Activated CD4-positive, alpha-beta T cell treated with anti-CD3 and anti-CD28 coated beads, Interleukin-2, amount 50 U/mL, for 1 hour (primary cell): ENCODE measurements at places on chromosomes 4 and X.

DNA sequence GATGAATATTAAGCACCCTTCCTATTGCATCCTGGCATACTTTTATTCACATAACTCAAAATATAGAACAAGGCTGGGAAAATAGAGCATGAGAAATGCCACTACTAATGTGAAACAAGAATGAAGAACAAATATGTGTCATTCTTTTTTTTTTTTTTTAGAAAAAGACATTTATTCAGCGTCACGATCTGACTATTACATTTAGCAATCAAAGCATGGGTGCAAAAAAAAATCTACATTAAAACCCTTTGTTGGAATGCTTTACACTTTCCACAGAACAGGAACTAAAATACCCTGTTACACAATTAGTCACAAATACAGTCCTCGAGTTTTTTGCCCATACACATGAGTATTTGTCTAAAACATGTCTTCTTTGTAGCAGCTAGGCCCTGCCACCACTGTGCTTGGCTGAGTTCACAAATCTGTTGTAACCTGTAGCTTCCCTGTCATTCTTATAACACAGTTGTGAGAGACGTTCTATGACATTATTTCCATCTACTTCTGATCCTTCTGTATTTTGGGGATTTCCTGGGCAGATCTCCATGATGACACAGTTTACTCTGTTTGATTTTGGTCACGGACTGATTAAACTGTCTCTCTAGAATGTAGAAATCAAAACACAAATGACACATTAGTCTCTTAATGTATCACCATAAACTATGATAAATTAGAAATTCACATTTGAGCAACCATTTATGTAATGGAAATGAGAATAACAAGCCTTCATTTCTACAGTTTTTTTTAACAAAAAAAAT lies 9.4 kb upstream of the TET2 start:
- no peak for DNase-seq

DNA sequence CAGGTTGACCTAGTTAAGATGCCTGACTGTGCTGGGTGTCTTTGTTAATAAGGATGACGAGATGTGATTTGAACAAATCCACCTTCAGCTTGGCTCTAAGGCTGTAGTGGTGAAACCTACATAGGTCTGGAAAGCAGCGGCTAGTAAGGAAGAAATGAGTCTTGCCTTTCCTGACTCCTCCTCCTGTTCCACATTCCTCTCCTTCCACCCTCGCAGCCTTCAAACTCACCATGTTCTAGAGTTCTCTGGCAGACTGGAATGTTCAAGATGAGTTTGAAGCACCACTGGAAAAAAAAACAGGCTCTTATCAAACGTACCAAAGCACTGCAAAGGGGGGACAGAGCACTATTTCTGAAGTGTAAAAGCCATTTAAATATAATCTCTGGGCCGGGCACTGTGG lies 395.4 kb downstream of the BMPR1B start:
- no peak for DNase-seq

DNA sequence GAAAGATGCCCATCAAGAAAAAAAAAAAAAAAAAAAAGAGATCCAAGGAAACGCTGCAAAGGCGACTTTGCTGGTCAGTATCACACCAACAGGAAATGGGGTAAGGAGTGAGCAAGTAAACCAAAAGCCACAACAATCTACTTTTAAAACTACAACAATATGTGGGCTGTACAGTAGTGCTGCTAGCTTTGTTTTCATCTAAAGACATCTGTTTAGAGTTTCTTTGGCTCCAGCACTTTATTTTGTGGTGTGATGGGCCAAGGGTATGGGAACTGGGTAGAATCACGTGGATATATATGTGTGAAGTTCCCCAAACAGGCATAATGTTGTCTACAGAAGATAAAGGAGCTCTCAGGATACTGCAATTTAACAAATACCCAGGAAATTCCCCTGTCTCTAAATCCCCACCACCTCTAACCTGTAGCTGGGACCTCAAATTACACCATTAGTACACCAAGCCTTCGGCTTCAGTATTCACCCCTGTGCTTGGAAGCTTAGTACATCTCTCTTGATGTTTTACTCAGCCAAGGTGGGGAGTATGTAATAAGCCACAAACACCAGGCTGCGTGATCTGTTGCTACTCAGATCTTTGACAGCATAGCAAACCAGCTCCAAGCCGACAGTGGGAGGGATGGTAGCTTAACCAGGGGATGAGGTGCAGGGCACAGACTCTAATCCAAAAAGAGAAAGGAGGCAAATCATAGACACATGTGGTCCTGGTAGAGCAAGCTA lies 207.9 kb downstream of the HS6ST2 start:
- DNase-seq = no peak

DNA sequence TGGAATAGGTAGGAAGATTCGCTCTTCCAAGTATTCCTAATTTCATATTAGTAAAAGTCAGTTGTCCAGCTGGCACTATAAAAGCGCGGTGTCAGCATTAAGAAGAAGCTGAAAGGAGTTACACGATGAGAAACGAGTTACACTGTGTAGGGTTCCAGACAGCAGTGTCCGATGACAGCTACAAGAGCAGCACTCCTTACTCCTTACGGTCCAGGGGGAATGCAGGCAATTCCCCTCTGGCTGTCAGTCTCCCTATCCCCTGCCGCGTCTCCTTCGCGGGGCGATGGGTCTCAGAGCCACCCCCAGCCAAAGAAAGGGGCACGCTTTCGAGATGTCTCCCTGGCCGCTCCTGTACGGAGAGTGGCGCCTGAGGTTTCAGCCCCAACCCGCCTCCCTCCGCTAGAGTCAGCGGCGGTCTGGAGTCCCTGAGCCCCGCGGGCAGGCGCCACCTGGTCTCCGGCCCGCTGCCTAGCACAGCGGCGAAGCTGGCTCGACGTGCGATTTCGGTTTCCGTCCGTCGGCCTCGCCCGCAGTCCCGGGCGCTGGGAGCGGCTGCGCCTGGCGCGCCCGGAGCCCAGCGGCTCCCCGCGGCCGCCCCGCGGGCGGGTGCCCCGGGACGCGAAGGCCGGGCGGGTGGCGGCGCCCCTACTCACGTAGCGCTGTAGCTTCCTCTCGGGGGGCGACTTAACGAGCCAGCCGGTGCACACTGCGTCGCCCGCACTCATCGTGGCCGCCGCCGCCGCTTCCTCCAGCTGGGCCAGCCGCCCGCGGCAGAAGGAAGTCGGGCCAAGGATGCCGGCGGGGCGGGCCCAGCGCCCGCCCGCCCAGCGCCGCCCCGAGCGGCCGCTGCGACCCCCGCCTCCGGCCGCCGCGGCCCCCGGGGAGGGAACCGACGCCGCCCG lies at the start of gene GAB3:
GAB3 (minus strand) TSS at position 777 of the 902 bp plus-strand sequence; CDS start at position 725, 52 bp downstream.
- DNase-seq = no peak

DNA sequence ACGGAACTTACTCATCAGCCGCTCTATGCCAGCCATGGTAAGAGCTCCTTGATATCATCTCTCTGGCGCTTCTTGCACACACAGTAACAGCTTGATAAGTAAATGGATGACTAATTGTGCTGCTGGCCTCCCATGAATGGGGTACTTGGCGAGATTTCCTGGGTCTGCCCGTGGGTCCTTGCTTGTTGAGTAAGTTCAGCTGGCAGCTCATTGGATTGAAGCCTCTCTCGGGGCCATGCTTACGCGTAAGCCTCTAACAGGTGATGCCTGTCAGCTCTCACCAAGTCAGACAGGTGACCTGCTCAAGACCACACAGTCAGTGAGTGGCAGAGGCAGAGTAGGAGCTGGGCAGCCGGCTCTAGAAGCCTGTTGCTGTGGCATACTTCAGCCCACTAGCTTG lies 7.7 kb downstream of the NSG1 start:
- no peak for DNase-seq

- peak; percentile 71 for DNase-seq
Measured at GRCh38 chrX:38800981-38801845, at the start of gene MID1IP1. Gene MID1IP1 (plus strand): TSS chrX:38801459. CDS start chrX:38804947, 3,488 bp downstream.

- DNase-seq = no peak
Measured at GRCh38 chr4:55242506-55242905, 103.5 kb upstream of the SRD5A3 start.

GRCh38 chrX:9907645-9908387 lies 59.3 kb upstream of the CLDN34 start:
- no peak for DNase-seq

DNA sequence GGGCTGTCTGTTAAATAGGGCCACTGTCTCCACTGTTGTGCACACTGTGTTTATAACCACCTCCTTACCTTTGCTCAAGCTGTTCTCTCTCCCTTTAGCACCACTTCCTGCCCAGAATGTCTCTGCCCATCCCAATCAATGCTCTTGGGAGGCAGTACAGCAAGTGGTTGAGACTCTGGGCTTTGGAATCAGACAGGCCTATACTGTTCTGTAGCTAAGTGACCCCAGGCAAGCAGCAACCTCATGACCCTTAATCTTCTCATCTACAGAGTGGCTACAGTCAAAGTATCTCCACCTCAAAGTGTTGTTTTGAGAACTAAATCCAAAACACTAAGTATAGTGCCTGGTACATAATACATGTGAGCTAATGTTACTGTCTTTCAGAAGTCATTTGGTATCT lies 3.8 kb upstream of the TXK start:
- no peak for DNase-seq

DNA sequence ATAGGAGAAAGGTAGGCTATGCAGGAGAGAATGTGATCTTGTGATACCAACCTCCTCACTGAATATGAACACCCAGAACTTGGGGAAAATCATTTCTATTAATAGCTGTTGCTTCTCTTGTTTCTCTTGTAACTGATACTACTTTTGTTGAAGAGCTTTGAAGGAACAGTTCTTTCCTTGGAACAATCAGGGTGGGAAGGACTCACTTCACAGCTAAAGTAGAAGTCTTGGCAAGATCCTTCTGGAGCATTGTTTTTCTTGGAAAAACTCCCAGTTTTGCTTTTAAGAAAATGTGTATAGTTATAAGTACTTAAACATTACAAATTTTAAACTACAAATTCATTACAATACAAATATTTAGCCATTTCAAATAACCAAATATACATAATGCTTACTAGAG lies 19.1 kb upstream of the XK start:
- DNase-seq = no peak
